Right renal cortex interstitium (tissue), 3 donors: ENCODE measurements at places on chromosomes 4 and X.

DNA sequence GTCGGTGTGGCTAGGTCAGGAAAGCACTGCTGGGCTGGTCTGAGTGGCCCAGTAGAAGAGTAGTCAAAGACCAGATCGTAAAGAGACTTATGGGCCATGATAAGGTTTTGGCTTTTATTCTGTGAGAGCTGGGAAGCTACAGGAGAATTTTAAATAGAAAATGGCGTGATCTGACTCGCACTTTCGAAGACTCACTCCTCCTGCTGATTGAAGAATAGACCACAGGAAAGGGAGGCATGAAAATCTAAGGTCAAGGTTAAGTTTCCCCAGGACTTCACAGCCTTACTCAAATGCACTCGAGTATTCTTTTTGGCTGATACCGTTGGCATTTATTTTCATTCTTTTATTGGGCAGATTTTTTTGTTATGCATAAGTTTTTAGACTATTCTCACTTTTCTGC lies 231.4 kb upstream of the ANKRD50 start:
- DNase-seq, result no peak

- DNase-seq, result no peak
Measured at GRCh38 chrX:46198858-46199257, 346.4 kb downstream of the ZNF674 start.

GRCh38 chr4:3406021-3406420 lies 35.7 kb upstream of the HGFAC start:
- DNase-seq, result no peak

DNA sequence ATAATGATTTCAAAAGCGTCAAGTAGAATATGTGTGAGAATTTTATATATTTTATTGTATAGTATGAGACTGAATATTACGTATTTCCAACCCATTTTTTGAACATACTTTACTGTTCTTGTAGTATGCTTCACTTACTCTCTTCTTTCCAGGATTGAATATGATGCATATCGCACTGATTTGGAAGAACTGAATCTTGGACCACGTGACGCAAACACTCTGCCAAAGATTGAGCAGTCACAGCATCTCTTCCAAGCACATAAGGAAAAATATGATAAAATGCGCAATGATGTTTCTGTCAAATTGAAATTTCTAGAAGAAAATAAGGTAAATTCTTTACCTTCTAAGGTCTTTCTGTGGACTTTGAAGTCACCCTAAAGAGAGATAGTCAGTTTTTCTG lies 48.1 kb upstream of the FHDC1 start:
- no peak for DNase-seq

DNA sequence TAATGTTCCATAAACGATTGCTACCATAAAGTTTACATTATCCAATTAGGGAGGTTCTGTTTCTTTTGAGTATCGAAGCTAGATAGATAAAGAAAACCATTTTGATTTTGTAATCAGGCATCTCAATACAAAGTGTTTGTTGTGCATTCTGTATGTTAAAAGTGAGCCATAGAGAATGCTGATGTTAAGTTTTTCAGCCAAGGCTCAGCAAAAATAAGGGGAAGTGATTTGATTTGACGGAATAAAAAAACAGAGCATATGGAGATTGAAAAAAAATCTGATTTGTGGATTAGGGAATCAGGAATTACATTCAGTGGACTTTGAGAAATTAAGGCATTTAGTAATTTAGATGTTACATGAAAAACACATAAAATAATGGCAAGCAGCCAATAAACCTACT lies 314.8 kb downstream of the PPP3CA start:
- no peak for DNase-seq

GRCh38 chr4:130233377-130234047 lies 1137.6 kb downstream of the C4orf33 start:
- no peak for DNase-seq

DNA sequence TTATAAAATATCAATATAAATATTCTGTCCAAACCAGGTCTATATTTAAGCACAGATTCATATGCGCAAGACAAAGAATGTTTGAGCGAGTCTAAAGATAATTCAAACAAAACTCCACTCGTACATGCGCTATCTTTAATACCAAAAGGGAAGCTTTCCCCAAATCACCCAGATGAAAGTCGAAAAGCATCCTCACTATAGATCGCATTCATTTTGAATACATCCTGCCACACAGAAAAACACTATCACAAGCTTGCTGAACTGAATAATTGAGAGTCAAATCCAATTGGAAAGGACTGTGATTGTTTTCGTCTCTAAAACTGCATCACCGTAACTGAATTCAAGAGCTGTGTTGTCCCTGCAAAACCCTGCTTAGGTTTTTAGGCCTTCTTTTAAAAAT lies 685 bp downstream of the TASL start:
- DNase-seq, result no peak

- no peak for DNase-seq
Measured at GRCh38 chrX:151983186-151983585, 8.7 kb upstream of the GABRE start.

DNA sequence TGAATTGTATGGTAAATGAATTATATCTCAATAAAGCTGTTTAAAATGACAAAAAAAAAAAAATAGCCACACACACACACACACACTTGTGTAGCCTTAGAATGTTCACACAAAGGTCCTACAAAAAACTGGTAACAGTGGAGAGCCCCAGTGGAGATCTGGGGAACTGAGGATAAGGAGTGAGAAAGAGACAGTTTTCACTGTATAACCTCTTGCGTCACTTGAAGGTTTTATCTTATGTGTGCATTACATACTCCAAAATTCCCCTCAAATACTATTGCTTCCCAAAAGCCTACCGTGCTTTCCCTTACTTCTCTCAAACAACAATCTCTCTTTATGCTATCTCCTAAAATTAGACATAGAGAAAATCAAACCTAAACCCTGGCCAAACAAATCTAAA lies 67.8 kb downstream of the SMC1A start:
- no peak for DNase-seq

DNA sequence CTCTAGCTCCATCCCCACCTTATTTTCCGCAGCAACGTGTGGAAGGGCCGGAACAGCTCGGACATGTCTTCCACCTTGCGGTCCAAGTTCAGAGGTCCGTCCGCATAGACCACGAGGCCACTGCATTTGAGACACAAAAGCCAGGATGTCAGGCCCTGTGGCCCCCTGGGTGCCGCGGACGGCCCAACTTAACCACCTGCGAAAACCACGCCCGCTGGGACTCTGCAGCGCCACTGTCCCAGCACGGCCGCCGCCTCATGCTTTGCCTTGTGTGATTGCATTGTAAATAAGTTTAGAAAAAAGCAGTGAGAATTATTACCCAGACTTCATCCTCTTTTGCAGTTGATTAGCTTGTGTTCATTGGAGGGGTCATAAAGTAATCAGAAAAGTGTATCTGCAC lies 58.2 kb upstream of the MXD4 start:
- DNase-seq, result no peak

- no peak for DNase-seq
Measured at GRCh38 chr4:600850-601515, 24.4 kb upstream of the PDE6B start.

- no peak for DNase-seq
Measured at GRCh38 chrX:108177351-108178142, 86.0 kb downstream of the ATG4A start.

GRCh38 chr4:54499308-54500074 lies 158.3 kb upstream of the KIT start:
- DNase-seq, result no peak

GRCh38 chrX:2508648-2509335 lies 8.0 kb upstream of the DHRSX start:
- no peak for DNase-seq

DNA sequence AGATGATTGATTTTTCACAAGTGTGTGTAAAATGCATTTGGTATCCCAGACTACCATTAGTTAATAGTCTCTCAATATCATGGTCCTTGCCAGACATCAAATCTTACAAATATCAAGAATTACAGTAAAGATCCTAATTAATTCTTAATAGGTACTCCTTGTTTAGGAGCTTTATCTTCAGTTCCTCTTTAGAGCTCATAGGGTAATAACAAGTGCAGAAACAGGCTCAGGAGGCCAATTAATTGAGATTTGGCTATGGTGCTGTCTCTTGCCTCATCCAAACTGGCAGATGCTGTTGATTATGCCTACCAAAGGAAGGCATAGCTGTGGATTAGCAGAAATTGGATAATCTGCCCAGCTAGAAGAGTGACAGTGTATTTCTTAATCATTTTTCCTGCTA lies 6.9 kb downstream of the MTMR1 start:
- no peak for DNase-seq

GRCh38 chr4:147994076-147994475 lies 262.2 kb downstream of the ARHGAP10 start:
- DNase-seq, result no peak

DNA sequence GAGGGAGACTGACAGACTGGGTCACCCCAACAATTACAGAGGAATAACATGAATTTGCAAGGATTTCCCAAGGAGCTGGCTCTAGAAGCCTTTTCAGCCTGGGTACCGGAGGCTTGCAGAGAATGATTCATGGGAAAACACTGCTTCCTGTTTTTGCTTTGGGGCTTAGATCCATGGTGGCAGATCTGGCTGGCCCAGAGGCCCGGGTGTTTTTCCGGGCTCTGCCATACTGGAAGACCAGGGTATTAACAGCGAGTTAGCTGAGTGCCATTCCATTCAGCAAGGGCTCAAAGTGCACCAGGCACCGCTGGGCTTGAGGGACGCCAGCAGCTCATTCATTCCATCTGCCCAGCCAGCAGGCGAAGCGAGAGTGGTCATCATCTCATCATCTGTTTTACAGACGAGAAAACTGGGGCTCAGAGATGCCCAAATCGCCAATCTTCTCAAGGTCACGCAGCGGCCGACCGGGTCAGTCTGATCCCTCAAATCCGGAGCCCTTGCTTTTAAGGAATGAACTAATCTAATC lies 1.3 kb downstream of the WDR1 start:
- DNase-seq, result no peak

DNA sequence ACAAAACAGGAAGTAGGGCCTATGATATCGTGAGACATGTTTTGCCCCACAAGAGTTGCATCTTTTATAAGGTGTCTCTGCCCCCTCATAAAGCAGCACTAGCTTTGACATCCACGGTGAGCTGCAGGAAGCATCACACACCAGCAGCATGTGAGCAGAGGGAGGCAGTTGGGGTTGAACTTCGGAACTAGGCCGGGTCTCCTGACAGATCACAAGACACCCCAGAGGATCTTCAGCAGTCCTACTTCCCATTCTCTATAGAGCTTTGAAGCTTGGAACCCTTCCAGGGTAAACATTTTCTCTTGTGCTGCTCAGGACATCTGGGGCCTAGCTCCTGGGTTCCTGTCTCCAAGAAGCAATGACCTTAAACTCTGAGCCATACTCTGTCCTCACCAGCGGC lies 27.5 kb downstream of the YY2 start:
- DNase-seq, result no peak

DNA sequence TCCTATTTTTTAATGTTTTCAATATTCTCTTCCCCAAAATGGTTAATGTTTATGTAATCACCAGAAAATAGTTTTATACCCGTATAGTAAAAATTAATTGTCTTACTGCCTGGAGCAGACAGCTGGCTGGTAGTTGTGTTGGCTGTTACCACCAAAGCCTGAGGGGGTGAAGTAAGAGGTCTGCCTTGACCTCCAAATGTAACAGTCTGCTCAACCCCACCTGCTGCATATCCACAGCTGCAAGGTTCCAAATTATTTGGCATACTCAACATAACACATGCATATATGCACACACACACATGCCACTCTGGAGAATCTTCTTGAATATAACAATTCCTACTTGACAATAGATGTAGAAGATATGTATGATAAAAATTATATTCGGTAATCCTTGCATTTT lies 624.3 kb downstream of the ADGRL3 start:
- no peak for DNase-seq

DNA sequence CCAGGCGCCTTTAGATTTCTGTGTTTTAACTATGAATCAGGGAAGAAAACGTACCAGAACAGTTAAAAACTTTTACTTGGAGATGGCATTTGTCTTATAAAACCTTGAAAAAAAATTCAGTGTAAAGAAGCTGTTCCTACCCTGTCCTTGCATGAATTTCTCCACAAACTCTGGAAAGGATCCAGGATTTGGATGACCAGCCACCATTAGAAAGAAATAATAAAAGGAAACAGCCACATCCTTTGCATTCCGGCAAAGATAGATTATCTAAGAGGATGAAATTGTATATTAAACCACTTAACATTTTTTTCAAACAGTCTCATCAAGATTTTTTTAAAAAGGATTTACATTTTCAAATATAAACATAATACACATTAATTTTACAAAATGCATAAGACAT lies 10.6 kb downstream of the SULT1E1 start:
- DNase-seq, result no peak
